ENCODE measurements at places on chromosomes 13 and 19.

DNA sequence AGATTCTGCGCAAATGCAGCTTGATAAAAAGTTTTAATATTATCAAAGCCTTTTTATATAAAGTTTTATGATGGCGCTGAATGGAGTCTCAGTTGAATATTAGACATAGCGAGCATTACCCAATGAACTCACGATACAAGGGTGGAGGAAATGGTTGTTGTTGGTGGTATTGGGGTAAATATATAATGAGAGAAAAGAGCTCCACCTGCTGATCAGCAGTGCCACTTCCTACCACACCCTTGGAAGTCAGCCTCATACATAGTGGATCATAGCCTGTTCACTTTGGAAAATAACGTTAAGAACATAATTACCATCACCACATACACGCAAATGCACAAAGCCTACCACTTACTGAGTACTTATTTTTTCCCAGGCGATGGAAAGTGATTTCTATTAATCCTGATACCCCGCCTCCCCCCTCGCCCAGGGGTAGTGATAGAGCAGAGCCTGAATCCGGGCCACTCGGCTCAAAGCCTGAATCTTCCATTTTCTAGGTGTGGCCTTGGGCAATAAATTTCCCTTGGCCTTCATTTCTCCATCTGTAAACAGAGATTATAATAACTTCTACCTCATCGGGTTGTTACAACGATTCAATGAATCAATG is 358.3 kb downstream of the KLF5 start:
- DNase-seq, result no peak

- DNase-seq, result peak; percentile 61
Measured at GRCh38 chr13:58329746-58330145, 698.2 kb downstream of the PCDH17 start.

- no peak for DNase-seq
Measured at GRCh38 chr19:38135150-38135998, 88.6 kb downstream of the DPF1 start.

GRCh38 chr19:41225238-41226052 is 6.4 kb downstream of the AXL start:
- no peak for DNase-seq

GRCh38 chr13:36342715-36343114 is 3.5 kb downstream of the SPART start:
- no peak for DNase-seq
